ENCODE measurements at places on chromosomes 5 and 9. TPM values are rescaled to one million over a fixed set of nuclear protein-coding genes. Genes with fewer than 3 reads are reported as not detected.
A peak's percentile ranks its signal among the peaks of the same experiment; 100 is the strongest.

- DNase-seq = no peak
Measured at GRCh38 chr9:131624636-131625507, 79.5 kb downstream of the PRRT1B start.

GRCh38 chr5:133605323-133605722 lies 7.0 kb downstream of the FSTL4 start:
- DNase-seq = no peak

GRCh38 chr9:131747352-131747751 lies 7.5 kb upstream of the RAPGEF1 start:
- no peak for DNase-seq

- no peak for DNase-seq
Measured at GRCh38 chr9:92353051-92353450, 27.3 kb downstream of the CENPP start.

- no peak for DNase-seq
Measured at GRCh38 chr5:60690326-60690725, 9.6 kb downstream of the DEPDC1B start.

GRCh38 chr5:78563621-78564020 lies 85.0 kb downstream of the LHFPL2 start:
- DNase-seq = no peak

DNA sequence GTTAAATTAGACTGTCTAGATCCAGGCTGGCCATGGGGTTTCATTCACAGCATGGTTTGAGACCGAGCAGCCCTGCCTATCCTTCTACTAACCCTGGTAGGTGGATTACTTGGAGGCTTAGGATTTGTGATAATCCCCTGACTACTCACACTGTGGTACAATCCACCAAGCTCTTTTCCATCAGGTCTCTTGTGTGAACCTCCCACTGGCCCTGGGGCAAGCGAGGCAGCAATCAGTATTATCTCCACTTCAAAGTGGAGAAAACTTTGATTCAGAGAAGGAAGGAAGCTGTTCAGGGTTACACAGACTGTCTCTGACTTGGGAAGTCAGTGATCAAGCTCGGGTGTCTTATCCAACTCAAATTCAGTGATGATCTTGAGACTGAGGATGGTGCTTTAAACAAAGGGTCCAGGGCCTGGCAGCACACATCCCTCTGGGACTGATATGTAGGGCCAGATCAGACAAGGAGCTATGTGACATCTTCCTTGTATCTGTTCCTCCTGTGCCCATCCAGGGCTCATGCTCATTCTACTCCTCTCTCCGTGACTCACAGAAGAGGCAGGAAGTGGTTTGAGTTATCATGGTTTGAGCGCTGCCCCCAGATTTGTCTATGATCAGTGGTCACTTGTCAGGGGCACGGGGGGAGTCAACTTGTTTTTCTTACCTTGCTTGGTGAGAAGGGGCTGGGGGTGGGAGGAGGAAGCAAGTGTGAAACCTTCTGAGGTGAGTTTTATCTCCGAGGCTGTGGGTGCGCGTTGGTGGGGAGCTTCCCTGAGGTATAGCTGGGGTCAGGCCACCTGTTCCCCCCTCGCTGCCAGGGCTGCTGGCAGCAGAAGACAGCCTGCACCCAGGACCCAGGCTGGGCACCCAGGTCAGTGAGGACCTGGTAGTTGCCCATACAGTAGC lies 48.6 kb downstream of the RGS3 start:
- DNase-seq = peak; percentile 60

DNA sequence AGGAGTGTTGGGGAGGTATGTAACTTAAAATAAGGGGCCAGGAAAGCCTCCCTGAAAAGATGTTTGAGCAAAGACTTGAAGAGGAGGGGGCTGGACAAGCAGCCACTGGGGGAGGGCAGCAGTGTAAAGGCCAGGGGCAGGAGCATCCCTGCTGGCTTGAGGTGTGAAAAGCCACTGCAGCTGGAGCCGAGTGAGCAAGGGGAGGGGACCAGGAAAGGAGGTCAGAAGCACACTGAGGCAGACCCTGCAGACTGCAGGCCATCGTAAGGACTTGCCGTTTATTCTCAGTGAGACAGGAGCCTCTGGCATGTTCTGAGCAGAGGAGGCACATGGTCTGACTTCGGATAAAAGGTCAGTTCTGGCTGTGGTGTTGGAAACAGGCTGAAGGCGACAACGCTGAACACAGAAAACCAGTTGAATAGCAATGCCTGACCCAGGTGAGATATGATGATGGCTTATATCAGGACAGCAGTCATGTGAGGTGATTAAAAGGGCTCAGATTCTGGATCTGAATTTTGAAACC lies 10.2 kb upstream of the ERGIC1 start:
- DNase-seq = no peak

- no peak for DNase-seq
Measured at GRCh38 chr5:126253406-126253805, 169.8 kb upstream of the GRAMD2B start.

DNA sequence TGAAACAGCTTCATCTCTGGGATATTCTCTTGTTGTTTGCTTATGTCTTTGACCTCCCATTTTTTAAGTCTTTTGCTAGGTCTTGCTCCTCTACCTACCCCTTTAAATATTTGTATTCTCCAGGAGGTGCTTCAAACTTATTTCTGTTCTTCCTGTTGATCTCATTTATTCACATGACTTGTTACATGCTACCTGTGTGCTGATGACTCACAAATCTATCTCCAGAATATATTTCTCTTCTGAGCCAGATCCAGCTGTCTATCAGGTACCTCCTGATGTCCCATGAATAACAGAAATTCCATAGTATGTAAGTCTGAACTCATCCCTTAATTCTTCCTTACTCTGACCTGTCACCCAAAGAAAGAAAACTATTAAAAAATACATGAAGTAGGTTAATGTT lies 11.0 kb downstream of the NIPBL start:
- DNase-seq = no peak

DNA sequence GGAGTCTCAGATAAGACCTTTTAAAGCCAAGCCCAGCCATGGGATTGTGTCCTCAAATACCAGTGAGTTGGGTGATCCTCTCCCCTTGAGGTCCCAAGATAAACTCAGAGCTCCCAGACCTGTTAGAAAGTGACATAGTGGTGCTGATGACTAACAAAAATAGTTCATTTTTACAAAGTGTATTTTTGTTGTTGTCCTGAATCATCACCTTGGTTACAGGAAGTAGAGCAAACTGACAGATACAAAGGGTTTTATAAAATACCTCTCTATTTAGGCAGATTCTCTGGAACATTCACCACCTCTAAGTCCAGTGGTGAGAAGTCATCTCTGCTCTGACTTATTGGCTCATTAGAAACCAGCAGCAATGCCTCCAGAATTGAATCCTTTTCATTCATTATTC lies 259.3 kb downstream of the CEMIP2 start:
- no peak for DNase-seq

DNA sequence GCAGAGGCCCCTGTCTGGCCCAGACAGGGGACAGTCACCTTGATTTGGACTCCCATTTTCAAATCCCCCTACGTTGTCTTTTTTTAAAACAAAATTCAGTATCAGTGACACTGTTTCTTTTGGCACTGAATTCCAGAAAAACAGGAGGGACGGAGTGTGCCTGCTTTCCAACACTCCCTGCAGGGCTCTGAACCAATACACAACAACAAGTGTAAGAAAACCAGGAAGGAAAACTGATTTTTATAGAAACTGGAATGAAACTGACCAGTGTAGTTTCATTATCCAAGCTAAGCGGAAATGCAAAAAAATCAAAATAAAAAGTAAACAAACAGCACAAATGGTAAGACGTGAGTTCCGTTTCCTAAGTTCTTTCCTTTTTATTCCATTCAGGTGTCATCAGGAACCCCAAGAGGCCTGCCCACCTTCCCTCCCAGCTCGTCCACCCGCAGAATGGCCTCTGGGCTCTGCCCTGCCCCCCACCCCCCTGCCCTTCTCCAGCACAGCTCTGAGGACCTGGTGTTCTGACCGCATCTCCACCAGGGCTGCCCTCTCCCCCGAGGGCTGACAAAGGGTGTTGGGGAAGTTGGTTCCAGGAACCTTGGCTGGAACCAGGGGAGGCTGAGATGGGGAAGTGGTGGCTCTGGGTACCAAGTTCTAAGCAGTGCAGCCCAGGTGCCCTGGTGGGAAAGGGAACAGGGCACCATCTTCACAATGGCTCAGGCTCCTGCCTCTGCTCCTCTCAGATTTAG lies 73.6 kb downstream of the PSD2 start:
- no peak for DNase-seq

DNA sequence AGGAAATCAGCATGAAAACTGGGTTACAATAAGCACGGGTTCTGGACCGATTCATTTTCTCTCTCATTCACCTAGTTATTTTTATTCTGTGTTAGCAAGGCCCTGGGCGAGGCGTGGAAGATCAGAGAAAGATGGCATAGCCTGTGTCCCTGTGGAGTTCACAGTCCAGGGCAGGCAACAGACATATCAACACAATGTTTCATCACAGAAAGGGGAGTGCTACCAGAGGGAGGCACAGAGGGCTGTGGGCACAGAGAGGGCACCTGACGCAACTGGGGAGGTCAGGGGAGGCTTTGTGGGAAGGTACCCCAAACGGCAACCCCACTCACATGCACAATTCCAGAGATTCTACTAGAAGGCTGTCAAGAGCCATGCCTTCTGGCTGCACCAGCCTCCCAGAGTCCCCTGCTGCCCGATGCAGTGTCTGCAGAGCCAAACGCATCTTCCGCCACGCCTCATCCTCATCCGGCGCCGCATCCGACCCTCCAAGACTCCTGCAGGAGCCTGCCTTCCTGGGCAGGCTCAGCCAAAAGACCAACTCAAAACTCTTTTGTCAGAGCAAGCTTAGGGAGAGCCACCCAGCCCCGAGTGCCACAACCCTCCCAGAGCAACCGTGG lies 1.4 kb downstream of the FAM193B start:
- no peak for DNase-seq

The INSL6 gene
- not detected for total RNA-seq

The SLC36A2 gene
- not detected for total RNA-seq

The BAAT gene
- not detected for total RNA-seq

The CNTNAP3 gene
- total RNA-seq = not detected
